ENCODE measurements at places on chromosomes 1 and 21.

DNA sequence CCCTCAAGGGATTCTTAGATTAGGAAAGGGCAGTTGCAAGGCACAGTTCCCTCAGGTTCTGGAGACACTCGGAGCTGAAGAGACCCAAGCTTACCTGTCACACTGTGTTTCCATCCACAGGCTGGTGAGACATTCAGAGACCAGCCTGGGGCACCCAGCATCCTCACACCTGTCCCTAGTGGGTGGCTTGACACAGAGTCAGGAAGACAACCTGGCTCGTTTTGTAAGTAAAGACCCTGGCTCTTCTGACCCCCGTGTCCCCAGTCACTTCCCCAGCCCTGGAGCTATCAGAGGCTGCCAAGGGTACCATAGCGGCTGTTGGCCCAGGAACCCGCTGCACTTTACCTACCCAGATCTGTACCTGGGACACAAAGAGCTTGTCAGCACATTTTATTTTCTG lies 409.8 kb downstream of the MATN1 start:
- DNase-seq, result no peak

DNA sequence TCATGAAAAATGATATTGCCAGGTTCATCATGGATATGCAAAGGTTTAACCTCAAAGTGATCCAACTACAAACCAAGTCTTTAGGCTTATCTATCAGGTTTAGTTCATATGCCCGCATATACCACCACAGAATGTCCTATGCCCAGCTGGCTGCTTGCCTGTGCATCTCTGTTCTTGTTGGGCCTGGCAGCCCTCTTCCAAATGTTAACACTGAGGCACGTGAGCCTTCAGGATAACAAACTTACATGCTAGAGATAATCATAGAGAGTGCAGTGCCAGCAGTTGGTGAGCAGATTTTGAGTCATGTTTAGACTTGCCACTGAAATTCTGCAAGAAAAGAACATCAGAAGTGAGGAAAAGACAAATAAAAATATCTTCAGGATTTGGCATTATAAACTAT lies 607.9 kb upstream of the TMPRSS15 start:
- no peak for DNase-seq

DNA sequence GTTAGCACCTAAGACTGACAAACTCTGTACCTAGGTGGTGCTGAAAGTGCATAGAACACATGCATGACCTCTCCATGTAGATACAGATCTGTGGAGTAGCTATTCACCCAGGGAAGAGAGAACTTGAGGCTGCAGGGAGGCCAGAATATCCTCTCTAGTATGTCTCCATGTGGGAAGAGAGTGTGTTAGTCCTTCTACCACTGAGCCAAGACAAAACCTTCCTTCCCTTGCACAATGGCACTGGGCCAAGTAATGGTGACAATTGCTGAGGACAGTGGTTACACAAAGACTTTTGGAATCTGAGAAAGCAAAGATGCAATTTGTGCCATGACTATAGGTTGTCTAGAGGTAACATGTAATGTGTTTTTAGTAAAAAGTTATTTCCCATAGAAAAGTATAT lies 52.3 kb downstream of the C1orf198 start:
- no peak for DNase-seq

DNA sequence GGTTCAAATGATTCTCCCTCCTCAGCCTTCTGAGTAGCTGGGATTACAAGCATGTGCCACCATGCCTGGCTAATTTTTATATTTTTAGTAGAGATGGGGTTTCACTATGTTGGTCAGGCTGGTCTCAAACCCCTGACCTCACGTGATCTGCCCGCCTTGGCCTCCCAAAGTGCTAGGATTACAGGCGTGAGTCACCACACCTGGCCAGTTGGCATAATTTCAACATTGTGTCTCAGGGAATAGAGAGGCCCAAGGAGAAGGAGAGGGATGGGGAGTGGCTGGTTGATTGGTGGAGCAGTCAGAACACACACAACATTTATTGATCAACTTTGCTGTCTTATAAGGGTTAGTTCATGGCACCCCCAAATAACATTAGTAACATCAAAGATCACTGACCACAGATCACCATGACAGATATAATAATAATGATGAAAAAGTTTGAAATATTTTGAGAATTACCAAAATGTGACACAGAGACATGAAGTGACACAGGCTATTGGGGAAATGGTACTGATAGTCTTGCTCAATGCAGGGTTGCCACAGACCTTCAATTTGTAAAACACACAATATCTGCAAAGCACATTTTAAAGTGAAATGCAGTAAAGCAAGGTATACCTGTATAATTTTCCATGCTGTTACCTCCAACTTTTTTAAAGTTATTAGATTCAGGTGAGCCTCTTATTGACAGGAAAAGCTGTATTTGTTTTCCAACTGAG lies 15.8 kb upstream of the CYB5R1 start:
- DNase-seq, result no peak

GRCh38 chr1:200048244-200048643 lies 20.7 kb downstream of the NR5A2 start:
- DNase-seq, result no peak

GRCh38 chr21:45078371-45078770 lies 4.0 kb downstream of the ADARB1 start:
- no peak for DNase-seq

DNA sequence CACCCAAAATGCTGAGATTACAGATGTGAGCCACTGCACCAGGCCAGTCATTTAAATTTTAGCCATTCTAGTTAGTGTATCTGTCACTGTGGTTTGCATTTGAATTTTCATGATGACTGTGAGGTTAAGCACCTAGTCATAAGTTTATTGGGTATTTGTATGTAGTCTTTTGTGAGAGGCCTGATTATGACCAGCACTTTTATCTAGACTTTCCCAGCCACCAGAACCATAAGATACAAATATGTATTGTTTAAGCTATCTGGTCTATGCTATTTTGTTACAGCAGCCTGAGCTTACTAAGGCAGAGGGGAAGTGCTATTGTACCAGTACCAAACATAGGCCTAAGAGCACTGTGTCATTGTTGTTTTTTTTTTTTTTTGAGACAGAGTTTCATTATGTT lies 19.9 kb upstream of the DNAJC6 start:
- DNase-seq, result no peak

DNA sequence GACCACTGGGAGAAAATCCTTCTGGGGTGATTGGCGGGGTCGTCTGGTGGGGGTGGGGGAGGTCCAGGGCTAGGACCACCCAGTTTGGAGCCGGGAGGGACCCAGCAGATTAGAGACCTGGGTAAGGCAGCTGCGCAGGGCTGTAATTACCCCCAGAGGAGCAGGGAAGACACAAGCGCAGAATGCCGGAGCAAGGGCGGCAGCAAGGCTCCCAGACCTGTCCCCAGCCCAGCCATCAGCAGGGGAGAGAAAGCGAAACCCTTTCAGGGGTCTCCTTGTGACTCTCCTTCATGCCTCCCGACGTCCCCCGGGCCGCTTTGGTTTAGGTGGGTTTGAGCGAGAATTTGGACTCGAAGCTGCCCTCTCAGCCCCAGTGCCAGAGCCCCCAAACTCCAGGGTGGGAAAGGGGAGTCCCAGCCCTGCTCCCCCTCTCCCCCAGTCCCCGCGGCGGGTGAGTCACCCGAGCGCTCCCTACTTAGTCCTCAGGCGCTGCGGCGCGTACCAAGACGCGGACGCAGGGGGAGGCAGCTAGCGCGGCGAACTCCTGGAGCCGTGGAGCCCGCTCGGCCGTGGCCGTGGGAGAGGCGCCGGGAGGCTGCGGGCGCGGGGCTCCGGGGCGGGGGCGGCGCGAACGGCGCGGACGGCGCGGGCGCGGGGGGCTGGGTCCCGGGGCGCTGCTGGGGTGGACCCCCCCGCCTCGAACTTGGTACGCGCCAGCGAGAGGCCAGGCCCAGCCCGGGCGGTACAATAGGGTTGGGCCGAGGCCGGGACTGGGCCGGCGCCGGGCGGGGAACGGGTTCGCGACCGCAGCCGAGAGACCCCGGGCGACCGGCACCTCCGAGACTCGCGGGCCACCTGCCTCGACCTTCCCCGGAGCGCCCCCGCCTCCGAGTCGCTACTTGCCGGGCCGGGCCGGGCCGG lies at the start of gene MAP7D1:
MAP7D1 (plus strand) TSS at position 753 of the 921 bp plus-strand sequence. CDS start 258 bp downstream, outside the sequence.
- DNase-seq, result peak; percentile 69

- no peak for DNase-seq
Observed at GRCh38 chr1:178725466-178726086, 532 bp downstream of the RALGPS2 start.

GRCh38 chr1:6171548-6172124 lies 8.5 kb downstream of the CHD5 start:
- no peak for DNase-seq

GRCh38 chr21:36169470-36170128 lies 13.0 kb downstream of the DOP1B start:
- no peak for DNase-seq

- DNase-seq, result no peak
Observed at GRCh38 chr1:13763991-13764390, 64.0 kb downstream of the PRDM2 start.

DNA sequence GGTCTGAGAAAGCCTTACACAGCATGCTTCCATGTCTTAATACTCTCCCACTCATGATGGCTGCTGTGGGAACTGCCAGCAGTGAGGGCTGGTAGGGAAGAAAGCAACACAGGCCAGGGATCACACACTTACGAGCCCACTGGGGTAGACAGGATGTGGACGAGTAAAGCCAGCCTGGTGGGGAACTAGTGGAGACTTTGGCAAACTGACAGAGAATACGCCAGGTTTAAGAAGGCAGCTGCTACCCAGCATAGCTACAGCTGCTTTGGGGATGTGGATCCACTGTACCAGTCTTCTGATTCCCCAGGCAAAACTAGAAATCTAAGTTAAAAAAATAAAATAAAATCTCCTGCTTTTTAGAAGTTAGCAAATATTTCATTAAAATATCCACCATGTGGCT lies 664.0 kb downstream of the SMYD3 start:
- DNase-seq, result no peak
